CD4-positive, alpha-beta T cell treated with Interleukin-17A for 4 hours (primary cell): ENCODE measurements at places on chromosomes 11 and 22.

GRCh38 chr11:115941481-115941993, 437.3 kb upstream of the CADM1 start:
- DNase-seq = no peak

DNA sequence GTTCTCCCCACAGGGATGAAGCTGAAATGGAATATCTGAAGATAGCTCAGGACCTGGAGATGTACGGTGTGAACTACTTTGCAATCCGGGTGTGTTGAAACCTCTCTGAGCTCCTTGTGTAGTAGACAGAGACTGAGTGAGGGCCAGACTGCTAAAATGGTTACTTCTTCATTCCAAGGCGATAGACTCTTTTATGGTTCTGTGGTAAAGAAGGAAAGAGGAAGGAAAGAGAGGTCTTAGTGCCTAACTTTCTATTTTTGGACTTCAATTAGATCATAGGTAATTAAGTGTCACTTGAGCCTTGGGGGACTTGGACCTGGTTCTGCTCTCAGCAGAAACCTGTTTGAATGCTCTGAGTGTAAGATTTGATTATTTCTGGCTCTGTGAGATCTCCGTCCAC, 54.7 kb downstream of the NF2 start:
- DNase-seq = no peak

DNA sequence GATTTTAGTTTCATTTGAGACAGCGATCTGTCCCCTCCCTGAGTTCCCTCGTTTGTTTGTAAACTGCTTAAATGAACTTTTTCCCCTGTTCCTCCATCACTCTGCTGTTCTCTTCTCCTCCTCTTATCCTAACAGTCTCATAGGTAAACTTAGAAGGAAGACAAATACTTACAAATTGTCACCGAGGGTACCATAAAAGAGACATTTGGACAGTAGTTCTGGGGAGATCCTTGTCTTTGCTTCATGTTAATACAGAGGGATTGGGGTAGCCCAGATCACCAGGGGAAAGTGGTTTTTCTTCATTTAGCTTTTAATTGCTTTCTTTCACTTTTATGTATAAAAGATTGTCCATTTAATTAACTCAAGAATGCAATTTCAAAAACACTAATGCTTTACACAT, 46.1 kb downstream of the ZBTB16 start:
- no peak for DNase-seq

DNA sequence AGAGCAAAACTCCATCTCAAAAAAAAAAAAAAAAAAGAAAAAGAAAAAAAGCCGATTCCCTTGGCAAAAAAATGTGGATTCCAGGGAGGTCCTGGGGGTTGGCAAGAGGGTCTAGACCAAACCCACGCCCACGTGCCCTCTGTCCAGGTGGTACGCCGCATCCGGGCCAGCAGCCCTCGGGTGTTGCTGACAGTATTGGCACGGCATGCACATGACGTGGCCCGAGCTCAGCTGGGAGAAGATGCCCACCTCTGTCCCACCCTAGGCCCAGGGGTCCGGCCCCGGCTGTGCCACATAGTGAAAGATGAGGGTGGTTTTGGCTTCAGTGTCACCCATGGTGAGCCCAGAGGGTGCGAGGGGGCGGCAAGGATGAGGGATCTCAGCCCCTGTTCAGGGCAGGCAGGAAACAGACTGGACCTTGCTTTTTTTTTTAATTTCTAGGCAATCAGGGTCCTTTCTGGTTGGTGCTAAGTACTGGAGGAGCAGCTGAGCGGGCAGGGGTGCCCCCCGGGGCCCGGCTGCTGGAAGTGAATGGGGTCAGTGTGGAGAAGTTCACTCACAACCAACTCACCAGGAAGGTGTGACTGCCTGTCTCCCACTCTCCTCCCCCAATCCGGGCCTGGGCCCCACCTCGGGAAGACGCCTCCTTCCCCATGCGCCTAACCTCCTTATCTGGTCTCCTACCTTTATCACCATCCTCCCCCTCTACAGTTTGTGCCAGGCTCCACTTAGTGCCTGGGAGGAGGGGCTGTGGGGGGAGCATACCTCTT, 2.0 kb downstream of the NHERF4 start:
- DNase-seq = no peak

DNA sequence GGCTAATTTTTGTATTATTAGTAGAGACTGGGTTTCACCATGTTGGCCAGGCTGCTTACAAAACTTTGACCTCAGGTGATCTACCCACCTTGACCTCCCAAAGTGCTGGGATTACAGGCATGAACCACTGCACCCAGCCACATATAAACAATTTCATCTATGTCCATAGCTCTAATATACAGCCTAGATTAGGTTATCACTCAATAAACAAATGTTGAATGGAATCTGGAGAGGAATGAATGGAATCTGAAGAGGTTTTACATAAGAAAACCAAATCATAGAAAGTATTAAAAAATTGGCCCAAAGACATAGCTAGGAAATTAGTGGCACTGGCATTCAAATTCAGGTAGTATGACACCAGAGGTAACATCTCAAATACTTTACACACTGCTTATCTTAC, 1401.4 kb upstream of the TENM4 start:
- no peak for DNase-seq

- no peak for DNase-seq
These were observed 146.0 kb upstream of the SEZ6L start for GRCh38 chr22:26023104-26023775.

GRCh38 chr11:97871816-97872215, 1148.9 kb upstream of the CNTN5 start:
- no peak for DNase-seq

- DNase-seq = no peak
These were observed 140.6 kb downstream of the ATG16L2 start for GRCh38 chr11:72954860-72955259.

DNA sequence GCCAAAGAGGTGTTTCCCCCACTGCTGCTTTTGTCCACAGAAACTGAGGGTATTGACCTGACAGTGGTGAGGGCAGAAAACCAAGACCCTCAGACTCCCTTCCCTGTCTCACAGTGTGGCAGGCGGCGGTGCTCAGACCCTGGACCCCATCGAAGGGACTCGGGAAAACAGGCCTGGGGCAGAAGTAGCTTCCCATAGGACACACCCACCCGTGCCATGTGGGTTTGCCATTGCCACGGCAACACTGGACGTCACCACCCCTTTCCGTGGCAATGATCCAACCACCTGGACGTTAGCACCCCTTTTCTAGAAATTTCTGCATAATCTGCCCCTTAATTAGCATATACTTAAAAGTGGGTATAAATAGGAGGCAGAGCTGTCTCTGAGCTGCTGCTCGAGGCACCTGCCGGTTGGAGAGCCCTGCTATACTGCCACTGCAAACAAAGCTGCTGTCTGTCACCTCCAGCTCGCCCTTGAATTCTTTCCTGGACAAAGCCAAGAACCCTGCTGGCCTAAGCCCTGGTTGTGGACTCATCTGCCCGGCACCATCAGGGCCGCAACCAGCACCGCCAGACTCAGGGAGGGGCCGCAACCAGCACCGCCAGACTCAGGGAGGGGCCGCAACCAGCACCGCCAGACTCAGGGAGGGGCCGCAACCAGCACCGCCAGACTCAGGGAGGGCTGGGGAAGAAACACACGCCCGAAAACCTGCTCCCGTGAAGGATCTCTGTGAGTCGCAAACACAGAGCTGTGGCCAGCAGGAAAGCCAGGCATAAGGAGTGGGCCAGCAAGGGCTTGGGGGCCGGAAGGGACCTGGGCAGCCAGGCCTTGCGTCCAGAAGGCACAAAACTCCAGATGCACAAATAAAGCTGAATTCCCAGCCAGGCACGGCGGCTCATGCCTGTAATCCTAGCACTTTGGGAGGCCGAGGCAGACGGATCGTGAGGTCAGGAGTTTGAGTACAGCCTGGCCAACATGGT, 10.4 kb downstream of the MLC1 start:
- DNase-seq = no peak

DNA sequence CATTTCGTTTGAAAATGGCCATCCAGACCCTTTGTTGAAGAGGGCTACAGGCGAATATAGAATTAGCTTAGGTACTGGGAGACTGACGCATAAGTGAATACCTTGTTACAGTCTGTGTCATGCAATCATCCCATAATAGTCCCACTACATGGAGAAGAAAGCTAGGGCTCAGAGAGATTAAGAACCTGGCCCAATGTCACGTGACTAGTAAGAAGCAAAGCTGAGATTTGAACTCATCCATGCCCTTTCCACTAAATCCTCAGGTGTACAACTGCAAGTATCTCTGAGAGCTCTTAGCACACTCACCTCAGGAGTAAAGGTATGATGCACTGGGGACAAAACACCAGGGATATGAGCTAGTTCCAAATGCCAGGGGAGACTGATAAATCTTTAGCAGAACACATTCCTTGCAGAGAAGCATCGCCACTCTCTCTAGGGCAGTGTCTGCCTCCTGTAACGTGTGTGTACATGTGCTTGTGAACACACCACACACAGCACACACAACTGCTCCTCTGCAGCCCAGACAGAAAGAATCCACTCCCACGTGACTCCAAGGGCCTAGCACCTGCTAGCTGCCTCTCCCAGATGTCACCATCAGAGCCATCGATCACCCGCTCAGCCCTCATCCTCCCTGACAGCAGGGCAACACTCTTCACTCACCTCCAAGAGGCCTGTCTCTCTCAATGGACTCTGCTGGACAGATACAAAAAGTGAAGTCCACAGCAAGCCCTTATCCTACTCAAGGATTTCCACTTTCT, 402.8 kb downstream of the NXPE2 start:
- no peak for DNase-seq

DNA sequence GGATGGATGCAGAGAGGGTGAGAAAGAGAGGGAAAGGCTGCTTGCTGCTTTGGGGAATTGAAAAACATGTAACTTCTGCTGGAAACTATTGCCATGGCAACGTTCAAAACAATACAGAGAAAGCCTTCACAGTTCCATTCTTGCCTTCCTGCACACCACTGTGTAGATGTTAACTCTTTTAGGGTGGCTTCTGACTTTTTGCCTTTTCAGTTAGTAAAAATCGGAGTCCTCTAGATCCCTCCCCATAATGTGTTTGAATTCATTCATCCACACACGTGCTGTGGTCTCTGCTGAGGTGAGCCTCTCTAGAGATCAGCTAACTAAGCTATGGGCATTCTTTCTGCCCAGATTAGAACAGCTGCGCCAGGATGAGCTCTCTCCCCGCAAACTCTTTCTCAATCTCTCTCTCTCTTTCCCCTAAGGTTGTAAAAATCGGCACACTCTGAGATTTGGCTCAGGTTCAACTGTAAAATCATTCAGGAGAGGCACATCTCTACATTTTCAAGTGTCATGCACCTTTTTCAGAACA, 1178.3 kb downstream of the LRRC4C start:
- no peak for DNase-seq

DNA sequence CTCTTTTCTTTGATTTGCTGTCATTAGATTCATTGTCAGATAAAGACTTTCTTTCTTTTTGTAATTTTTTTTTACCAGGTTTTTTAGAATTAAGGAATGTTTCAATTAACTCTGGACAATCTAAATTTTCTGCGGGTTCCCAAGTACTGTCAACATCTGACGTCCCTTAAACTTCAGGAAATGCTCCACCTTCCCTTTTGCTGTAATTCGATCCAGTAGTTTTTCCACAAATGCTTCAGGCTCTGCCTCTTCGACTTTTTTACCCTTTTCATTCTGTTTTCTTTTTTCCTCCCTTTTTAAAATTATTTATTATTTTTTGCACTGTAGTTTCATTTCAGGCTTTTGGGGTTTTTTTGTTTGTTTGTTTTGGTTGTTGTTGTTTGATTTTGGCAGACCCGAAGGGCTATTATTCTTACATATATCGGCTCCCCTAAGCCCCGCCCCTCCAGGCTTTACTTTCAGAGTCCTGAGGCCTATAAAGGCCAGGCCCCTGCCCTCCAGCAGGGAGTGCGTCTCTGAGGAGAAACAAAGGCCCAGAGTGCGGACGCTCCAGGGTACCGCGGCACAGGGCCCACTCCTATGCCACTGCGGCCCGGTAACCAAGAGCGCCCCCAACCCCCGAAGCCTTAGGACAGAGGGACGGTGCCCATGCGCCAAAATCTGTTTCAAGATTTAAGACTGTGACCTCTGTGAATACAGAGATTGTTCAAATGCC, 116.4 kb downstream of the TYR start:
- DNase-seq = no peak

- no peak for DNase-seq
These were observed 48.1 kb downstream of the DNHD1 start for GRCh38 chr11:6544921-6545850.

- no peak for DNase-seq
These were observed 21.6 kb downstream of the C11orf86 start for GRCh38 chr11:66996609-66997273.

- DNase-seq = no peak
These were observed 28.6 kb downstream of the LRRC32 start for GRCh38 chr11:76641905-76642304.

- DNase-seq = no peak
These were observed 613.5 kb downstream of the SOX6 start for GRCh38 chr11:15742626-15743519.

- no peak for DNase-seq
These were observed 11.4 kb downstream of the UCP2 start for GRCh38 chr11:73971175-73971719.

DNA sequence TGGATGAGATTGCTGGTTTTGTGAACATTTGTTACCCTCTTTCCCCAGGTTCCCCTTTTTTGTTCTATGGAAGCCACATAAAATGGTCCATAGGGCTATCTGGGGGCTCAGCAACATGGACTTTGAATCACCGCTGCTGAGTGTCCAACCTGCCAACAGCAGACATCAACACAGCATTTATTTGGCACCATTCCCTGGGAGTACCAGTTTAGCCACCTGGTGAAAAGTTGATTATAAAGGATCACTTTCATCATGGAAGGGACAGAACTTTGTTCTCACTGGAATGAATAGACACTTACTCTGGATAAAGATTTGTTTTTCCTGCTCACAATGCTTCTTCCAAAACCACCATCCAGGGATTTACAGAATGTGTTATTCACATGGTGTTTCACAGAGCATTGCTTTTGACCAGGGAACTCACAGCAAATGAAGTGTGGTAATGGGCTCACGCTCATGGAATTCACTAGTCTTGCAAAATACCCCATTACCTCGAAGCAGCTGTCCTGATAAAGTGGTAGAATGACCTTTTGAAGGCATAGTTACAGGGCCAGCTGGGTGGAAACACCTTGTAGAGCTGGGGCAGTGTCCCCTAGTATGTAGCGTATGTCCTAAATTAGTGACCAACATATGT, 43.9 kb downstream of the ADM start:
- DNase-seq = no peak

- no peak for DNase-seq
These were observed 1.9 kb upstream of the GRAP2 start for GRCh38 chr22:39898997-39899396.

DNA sequence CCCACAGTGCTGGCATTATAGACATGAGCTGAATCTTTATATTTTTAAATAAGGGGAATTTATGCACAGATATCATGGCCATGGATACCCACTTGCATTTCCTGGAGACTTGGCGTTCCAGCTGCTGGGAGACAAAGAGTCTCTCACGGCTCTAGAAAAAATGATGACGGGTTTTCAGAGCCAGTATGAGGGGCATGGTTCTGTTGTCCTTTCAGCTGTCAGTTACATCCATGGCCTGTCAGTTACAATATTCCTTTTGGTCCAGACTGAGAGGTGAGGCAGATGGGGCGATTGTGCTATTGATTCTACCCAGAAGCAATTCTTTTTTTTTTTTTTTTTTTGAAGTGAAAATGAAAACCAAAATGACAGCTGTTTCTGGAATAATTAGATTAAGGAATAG, 29.7 kb downstream of the USH1C start:
- no peak for DNase-seq

GRCh38 chr11:95398437-95399112, 167.6 kb upstream of the SESN3 start:
- no peak for DNase-seq
